Stimulated activated CD8-positive, alpha-beta memory T cell treated with anti-CD3 and anti-CD28 coated beads, Interleukin-4, amount 100 ng/mL, for 1 hour (primary cell): ENCODE measurements at places on chromosomes 11 and 22.

DNA sequence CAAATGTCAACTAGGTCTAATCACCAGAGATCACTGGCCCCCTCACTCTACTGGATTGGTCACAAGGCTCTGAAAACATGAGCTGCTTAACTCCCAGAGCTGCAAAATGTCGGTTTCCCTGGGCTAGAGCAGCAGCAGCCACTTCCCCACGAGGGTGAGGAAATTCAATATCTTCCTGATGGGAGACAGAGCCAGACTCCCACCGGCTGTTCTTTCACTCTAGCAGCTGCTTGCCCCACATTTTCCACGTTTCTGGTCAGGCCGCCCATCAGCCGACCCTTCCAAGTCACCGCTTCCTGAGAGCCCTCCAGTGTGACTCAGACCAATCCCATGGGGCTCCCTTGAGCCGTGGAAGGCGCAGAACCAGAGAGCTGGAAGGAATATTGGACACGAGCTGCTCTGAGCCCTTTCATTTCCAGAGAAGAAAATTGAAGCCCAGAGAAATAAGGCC, 227.0 kb downstream of the ADAMTS15 start:
- DNase-seq = no peak

DNA sequence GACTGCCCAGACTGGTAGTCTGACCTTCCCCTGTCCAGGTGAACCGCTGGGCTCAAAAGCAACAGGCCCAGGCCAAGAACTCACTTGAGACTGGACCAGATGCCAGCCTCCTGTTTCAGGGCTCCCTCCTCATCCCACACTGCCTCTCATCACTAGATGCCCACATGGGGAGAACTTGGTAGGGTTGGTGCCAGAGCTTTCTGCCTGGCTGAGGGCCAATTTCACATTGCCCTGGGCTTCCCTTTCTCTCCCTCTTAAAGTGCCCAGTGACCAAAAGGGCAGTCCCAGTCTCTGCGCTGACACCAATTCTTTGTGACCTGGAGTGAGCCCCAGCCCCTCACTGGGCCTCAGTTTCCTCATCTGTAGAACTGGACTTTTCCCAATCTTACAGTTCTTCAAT, 41.7 kb downstream of the C11orf58 start:
- DNase-seq = no peak

GRCh38 chr22:32823024-32823730, 21.7 kb downstream of the TIMP3 start:
- DNase-seq = no peak

DNA sequence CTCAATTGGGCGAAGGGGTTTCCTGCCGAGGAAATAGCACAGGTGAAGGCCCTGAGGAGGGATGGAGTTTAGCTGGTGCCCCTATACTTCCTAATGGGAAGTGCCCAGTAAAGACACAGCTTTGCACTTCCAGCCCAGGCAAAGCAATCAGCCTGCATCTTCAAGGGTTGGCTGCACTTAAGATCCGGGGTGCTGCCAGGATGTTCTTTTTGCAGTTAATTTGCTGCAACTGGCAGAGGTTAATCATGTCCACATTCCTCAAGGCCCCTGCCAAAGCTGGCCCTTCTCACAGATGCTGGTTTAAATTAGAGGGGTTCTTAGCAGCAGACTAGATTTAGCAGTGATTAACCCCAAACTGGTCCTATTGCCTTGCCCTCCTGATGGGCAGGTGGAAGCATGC, 137.7 kb upstream of the NAV2 start:
- no peak for DNase-seq

GRCh38 chr11:110168033-110168803, 75.0 kb downstream of the ZC3H12C start:
- DNase-seq = no peak

DNA sequence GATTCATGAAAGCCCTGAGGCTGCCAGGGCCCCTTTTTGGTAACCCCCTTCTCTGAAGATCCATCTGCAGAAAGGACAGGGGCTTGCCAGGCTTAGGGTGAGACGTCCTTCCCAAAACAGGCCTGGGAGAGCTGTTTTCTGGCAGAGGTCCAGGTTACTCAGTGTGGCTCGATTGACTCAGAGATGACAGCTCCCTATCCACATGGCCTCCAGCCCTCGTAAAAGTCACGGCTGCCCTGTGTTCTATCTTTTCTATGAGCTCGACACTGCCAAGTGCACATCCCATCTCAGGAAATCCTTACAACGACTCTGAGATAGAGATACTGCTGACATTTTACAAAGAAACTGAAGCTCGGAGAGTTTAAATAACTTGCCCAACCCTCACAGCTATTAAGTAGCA, 20.4 kb downstream of the ADAMTS8 start:
- DNase-seq = no peak

DNA sequence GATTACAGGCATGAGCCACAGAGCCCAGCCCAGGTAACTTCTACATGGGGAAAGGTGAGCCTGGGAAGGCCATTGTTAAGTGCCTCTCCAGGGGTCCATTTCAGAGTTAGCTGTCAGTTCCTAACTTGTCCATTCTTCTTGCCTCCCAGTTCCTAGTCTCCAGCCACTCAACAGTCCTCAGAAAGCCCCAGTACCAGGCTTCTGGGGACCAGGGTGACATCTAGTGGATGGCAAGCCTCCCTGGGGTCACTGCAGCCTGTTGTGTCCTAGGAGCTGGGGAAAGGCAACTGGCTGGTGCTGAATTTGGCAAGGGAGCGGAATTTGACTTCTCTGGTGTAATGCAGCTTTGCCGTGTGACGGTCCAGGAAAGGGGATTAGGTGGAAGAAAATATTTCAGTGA, 2.1 kb downstream of the LGALS12 start:
- no peak for DNase-seq

GRCh38 chr11:71207563-71207962, 44.8 kb downstream of the SHANK2 start:
- no peak for DNase-seq

DNA sequence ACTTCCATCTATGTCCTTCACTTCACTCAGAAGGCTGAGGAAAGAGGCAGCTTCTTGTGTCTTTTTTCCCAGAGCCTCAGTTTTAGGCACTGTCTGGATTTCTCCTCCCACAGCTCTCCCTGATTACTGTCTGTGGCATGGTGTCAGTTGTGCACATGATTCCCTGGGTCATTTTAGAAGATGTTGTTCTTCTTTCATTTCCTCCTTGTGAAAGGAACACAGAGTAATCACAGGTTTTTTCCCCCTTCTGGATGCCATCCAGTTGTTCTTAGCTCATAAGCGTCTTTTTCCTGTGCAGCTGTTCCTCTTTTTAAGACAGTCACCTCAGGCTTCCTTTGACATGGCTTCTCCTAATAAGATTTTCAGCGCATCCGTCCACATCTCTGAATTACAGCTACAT, 212.2 kb downstream of the FAM181B start:
- DNase-seq = no peak

- no peak for DNase-seq
These were observed 156.4 kb downstream of the SWAP70 start for GRCh38 chr11:9820260-9820659.

DNA sequence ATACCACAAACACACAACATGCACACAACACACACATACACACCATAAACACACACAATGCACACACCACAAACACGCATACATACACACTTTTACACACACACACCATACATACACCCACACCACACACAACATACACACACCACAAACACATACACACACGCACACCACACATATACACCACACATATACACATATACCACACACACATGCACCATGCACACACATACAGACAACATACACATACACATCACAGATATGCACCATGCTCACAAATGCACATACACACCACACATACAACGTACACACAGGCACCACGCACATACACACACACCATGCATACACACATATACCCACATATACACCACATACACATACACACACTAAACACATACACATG, 11.7 kb upstream of the B4GALNT4 start:
- DNase-seq = no peak

DNA sequence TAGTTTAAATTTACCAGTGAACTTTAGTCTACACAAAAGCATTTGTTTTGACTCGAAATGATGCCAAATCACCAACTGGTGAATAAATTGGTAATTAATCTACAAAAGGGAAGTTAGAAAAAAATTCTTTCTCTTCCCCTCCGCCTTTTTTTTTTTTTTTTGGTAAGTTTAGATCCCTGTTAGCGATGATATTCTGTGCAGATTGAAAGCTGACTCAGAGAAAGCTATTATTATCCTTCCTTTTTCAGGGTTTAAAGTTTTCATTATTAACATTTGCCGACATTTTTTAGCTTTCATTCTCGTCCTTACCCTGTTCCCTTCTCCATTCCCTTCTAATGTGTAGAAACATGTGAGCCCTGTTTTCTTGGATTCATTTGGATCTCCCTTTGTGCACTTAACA, 16.8 kb upstream of the NUP160 start:
- DNase-seq = no peak

GRCh38 chr11:80309301-80309700, 868.5 kb upstream of the TENM4 start:
- no peak for DNase-seq

- DNase-seq = no peak
These were observed 467.6 kb downstream of the SOX6 start for GRCh38 chr11:15888556-15889345.

GRCh38 chr11:23425381-23425780, 565.1 kb upstream of the CCDC179 start:
- no peak for DNase-seq

DNA sequence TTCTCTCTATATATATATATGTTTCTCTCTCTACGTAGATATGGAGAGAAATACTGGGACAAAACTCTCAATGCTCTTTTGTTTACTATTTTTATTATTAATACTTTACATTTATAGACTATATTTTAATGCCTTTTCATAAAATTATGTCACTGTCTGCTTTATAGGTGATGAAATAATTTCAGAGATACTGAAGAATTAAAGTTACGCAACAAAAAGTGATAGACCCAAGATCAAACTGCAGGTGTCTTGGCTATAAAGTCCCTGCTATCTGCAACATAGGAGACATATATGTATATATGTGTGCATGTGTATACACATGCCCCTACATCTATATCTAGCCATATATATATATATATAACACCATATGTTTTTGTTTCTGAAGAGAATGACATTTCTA, 60.8 kb downstream of the FAM76B start:
- DNase-seq = no peak

- no peak for DNase-seq
These were observed 25.2 kb upstream of the VPREB1 start for GRCh38 chr22:22219140-22219996.

DNA sequence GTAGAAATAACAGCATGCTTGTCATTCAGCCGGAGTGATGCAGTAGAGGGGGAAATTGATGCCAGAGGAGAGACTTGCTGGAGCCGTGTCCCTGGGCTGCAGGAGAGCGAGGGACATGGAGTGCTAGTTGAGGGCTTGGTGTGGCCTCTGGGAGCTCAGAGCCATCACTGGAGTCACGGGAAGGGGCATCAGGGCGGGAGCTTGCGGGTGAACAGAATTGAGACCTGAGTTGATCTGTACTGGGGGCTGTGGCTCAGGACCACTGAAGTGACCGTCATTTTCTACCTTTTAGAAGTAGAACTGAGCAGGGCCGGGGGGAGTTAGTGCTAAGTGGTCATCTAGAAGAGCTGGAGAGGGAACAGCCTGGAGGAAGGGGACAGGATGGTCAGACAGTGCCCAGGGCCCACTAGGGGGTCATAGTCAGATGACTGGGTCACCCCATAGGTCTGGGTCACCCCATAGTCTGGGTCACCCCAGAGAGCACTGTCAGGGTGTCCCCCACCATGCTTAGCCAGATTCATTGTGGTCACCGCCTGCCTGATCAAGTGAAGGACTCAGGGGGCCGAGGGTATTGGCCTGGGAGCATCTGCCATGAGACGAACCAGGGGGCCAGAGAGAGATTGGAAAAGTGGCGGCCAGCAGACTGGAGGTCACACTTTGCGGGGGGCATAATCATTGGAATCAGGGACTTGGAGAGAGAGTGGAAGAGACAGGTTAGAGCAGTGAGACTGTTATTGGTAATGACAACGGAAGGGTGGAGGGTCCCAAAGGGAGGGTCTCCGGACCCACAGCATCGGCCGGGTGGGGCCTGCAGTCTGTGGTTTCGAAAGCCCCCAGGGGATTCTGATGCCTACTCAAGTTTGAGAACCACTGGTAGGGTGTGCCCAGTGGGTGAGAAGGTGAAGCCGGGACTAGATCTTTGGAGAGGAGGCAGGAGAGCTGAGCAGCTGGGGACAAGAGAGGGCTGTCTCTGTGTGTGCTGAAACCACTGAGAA, 15.2 kb downstream of the RIBC2 start:
- DNase-seq = no peak

- DNase-seq = no peak
These were observed 27.5 kb downstream of the DSCAML1 start for GRCh38 chr11:117769533-117769932.

DNA sequence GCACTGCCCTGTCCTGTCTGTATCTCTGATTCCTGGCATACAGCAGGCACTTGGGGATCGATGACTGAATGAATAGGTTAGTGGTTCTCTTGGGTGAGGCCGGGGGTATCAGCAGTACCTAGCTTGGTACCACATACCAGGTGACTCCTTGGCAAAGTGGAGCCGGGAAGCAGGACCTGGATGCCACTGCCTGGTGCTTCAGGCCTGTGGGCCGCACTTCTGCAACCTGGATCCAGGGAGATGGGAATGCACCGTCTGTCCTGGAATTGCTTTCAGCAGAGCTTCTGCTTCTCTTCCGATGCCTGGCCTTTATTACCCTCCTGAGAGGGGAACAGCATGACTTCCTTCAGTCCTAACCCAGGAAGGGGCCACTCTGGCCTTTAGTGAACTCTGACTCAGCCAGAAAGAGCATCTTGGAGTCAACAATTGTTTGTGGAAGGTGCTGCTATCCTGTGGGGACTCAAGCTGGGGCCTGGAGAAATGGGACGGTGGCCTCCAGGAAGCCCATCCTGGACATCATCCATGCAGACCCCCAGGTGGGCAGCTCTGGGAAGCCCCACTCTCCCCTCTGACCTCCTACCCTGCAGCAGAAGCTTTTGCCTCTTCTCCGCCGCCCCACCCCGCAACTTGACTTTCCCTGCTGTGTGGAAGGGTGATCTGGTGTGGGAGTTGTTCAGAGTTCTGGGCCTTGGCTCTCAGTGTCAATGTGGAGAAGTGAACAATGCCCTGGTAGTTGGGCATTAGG, 5.1 kb downstream of the CD82 start:
- no peak for DNase-seq
